LNCaP clone FGC (cell line): ENCODE measurements at places on chromosomes 11 and 22.

DNA sequence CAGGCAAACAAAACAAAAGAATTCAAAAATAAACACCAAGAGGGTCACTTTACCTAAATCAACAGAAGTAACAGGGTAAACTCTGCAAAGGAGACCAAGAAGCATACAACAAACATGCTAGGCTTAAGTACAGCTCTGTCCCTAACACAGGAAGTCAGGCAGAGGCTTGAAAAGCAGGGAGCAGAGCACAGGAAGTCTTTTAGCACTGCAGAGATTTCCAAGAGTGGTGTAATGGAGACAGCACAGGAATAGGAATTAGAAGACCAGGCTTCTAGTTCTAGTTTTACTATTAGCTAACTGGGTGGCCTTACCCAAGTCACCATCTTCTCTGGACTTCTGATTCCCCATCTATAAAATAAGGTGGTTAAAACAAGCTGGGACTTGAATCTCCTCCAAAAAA is 1.9 kb downstream of the RBFOX2 start:
- no peak for DNase-seq

DNA sequence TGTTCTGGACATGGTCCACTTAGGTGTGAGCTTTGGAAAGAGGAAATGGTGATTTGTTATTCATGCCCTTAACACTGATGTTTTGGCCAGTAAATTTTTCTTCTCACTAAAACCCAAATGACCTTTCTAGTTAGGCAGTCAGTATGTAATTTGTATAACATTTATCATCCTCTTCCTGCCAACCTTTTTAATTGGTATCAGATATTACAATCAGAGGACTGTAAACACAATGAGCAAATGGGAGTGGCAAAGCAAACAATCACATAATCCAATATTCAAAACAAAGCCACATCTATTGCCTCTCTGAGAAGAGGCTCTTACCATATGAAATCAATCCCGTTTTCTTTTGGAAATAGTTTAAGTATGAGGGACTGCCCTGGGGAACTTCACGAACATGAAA is 49.1 kb downstream of the BBOX1 start:
- DNase-seq: peak; percentile 63

DNA sequence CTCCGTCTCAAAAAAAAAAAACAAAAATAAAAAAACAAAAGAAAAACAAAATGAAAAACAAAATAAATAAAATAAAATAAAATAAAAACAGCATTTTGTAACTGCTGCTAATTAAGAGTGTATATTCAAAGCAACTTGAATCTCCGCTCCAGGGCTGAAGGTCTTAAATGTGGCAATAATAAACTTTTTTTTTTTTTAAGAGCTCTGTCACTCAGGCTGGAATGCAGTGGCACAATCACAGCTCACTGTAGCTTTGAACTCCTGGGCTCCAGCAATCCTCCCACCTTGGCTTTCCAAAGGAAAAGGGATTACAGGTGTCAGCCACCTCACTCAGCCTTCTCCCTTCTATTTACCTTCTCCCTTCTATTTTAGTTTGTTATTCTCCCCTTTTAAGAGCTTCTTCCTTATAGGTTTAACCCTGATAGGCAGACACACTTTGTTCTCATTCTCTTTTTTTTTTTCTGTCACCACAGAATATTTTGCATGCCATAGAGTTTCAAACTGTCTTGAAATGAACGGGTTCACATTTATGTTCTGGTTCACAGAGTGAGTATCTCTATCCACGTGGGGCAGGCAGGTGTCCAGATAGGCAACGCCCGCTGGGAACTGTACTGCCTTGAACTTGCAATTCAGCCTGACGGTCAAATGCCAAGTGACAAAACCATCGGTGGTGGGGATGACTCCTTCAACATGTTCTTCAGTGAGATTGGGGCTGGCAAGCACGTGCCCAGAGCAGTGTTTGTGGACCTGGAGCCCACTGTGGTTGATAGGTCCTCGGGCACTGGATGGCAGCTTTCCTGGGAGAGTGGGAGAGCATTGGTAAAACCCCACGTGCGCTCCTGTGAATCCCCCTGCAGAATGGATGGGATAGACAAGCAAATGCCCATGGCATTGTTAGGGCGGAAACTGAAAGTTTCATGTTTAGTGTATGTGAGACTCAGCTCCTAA is 19.4 kb downstream of the LRRC74B start:
- DNase-seq: no peak

DNA sequence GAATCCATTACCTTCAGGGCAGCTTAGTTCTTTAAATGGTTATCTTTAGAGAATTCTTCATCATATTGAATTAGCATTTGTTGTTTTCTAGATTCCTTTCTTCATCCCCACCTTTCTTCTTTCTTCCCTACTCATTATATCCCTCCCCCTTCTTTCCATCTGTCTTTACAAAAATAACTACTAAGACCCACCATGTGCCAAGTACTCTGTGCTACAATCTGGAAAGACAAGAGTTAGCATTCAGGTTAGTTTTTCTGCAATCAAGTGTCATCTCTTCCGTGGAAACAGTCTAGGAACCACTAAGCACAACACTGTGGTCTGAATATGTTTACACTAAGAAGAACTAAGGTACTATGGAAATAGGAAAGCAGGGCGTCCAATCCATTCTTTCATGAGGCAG is 897.4 kb upstream of the TENM4 start:
- no peak for DNase-seq

GRCh38 chr11:48013269-48013901 is 33.0 kb downstream of the PTPRJ start:
- DNase-seq: no peak

DNA sequence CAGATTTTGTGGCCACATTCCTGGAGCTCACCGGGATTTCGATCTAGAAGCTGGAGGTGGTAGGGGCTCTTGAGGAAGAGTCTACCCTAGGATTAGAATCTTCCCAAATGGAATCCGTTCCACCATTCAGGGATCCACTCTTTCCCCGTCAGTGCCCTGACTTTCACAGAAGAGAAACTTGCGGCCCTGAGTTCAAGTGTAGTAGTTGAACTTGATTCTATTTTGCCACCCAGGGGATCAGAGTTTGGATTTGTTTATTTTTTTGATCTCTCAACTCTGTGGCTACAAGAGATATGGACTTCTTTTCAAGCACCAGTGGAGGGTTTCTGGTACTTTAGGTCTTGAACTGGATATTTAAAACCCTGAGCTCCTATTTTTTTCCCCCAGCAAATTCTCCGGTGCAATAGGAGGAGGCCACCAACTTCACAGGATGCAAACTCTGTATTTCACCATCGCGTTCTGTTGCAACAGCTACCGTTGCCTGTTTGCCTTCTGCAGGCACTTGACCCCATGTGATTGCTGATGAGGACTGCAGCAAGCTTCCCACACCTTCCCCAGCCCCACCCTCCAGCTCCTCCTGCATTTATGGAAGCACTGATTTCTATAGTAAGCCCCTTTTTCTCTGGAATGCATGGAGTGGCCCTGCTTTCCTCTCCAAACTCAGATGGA is 14.8 kb upstream of the MRGPRF start:
- no peak for DNase-seq

- DNase-seq: no peak
Measured at GRCh38 chr11:92902417-92902816, 67.0 kb upstream of the MTNR1B start.

DNA sequence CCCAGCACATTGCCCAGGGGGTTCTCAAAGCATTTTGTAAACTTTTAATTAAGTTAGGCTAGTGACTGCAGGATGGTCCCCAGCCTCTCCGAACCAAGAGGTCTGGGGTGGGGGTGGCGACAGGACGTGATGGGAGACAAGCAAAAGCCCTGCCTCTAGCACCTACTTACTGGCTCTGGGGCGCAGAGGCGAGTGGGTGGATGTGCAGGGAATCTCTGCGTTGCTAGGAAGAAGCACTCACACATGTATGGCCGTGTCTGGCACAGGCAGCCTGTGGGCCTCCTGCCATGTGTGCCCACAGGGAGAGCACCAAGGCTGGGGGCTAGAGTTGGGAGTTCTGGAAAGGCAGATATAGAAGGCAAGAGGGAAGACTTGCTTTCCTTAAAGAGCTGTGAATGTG is 6.3 kb downstream of the OPCML start:
- no peak for DNase-seq

DNA sequence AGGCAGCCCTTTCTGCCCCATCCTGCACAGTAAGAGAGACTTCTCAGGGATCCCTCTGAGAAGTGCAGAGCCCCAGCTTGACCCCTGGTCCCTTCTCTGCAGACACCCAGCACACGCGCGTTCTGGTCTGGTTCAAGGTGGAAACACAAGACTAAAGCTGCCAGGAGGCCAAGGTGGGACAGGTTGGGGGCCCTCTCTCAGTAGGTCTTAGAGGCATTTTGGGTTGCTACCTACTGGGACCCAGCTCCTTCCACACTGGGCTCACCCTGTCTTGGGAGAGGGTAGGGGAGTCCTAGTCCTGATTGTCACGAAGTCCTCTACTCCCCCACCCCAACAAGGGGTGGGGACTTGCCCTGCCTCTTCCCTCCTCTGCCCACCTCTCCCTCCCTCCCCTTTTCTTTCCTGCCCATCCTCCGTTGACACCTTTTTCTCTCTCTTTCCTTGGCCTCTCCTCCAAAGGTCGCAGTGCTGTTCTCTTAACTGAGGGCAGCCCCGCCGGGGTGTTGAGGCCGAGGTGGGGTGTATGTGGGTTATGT is 763 bp upstream of the SOX10 start:
- DNase-seq: no peak

- DNase-seq: no peak
Measured at GRCh38 chr11:78415338-78415737, 2.3 kb downstream of the GAB2 start.

DNA sequence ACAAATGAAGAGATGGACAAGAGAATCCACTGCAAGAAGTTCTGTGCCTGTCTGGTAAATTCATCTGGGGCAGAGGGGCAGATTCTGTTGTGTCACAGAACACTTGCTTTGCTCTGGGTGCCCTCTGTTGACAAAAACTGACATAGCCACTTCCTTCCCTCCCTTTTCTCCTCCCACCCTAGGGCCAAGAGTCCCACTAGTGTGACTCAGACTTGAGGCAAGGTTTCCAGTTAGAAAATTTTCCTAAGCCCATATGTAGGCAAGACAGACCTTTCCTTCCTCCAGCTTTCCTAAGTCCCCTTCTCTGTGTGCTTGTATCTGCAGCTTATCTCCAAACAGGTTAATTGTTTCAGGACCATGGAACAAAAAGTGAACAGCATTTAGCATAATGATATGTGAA is 106.8 kb downstream of the RBFOX2 start:
- no peak for DNase-seq

- no peak for DNase-seq
Measured at GRCh38 chr11:114319716-114320328, 23.6 kb downstream of the NNMT start.

- DNase-seq: no peak
Measured at GRCh38 chr11:44507491-44507890, 58.0 kb upstream of the CD82 start.

DNA sequence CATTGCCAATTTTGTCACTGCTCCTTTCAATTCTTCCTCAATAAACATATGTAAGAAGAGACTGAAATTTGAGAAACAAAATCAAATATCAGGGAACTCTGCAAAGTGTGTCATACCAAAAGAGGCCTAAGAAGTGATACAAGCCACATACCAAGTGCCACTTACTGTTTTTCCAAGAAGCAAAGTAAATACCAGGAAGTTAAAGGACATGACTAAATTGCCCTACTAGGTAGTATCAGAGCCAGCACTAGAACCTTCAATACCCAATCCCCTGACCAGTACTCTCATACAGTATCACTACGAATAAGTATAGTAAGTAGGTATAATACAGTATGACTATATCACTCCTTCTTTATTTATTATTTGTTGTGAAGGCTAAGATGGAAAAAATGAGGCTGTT is 13.6 kb downstream of the MAML2 start:
- DNase-seq: no peak

DNA sequence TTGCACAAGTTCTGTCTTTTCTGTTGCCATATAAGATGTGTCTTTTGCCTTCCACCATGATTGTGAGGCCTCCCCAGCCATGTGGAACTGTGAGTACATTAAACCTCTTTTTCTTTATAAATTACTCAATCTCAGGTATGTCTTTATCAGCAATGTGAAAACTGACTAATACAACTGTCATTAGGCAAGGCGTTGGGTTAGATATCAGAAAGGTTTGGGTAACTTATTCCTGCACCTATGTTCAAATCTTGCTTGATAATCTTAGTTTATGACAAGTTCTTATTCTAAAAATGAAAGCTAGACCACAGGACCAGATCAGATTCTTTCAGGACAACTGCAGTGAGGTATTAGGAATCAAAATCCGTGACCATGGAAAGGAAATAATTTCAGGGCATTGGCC is 160.6 kb upstream of the BDNF start:
- DNase-seq: no peak

- no peak for DNase-seq
Measured at GRCh38 chr11:40255457-40255856, 1204.0 kb downstream of the LRRC4C start.

DNA sequence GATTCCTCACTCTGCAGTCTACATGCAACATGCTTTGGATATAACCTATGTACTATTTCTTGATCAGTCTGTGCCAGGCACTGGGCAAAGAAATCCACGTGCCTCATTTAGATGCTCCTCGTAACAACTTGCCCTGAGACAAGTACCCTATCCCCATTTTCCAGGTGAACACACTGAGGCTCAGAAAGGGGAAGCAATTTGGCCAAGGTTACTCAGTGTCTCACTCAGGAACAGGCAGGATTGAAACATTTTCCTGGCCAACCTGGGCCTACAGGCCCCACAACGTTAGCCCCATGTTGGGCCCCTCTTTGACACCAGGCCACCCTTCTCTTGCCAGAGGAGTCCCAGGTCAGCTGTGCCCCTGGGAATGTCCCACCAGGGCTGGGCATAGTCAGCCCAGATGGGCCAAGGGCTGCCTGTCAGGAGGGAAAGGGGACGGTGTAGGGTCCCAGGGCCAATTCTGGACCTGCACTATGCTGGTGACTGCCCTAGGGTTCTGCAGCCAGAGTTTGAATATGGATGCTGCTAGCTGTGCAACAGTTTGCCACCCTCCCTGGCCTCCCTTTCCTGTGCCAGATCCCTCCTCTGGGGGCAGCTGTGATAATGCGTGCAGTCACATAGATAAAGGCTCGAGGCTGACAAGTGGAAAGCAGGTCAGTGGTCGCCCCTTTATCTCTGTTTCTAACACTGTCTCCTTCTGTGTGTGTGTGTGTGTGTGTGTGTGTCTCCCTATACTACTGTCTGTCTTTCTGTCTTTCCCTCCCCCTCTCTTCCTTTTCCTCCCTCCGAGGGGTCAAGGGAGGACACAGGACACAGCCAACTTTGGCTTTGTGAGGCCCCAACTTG is 10.4 kb upstream of the EMID1 start:
- no peak for DNase-seq

DNA sequence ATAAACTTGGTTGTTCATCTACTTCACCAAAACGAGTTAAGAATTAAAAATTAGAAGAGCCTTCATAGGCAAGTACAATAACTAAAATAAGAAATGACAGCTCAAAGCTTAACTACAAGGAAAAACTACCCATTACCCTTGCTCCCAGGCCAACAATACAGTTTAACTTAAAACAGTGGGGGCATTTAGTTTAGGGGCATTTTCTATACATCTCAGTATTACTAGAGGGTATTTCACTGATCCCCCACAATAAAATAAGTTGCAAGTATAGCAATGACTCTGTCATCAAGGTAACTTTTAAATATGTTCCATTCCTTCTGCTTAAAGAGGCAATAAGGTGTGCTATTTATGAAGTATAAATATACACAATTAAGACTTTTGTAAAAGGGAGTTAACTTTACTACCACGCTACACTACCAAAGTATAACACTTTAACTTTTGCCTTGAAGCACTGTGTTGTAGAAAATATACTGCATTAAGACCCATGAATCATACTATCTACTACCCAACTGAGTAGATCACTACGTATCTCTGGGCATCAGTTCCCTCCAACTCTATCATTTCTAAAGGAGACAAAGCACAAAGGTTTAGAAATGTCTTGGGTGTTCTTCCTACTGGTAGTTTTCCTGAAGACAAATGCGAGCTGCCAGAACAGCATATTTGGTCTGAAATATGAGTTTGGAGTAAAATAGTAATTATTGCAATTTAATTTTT is 29.8 kb downstream of the CHORDC1 start:
- no peak for DNase-seq
